Left renal pelvis (tissue), 4 donors: ENCODE measurements at places on chromosomes 1 and 21.

DNA sequence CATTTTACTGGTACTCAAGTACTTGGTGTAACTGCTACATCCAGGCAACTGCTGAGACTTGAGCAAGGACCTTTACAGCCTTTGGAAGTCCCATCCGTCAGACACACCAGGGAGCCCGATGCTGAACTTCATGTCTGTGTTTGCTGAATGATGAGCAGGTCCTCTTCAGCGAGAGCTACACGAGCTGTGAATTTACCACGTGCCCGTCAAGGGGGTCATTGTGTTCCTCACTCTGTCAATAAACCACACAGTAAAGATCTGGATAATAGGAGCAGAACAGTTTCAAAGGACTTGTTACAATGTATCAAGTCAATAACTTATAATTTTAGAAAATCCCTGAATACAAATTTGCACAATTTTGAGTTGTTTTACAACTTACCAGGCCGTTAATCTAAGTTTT, 427.2 kb downstream of the KIF26B start:
- DNase-seq, result no peak

DNA sequence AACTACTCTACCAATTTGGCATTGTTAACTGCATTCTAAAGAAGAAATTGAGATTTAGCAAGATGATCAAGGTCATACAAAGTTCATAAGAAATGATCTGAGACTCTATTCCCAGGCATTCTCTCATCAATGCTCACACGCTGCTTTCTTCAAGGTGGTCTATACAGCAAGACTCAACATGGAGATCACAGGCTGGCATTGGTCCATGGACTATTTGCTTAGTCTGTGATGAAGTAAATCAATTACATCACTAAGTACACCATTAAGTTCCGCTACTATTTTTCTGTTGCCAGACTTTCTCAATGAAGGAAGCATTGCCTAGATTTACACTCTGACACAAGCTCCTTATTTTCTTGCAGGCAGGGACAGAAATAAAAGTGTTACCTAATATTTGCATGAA, 51.9 kb upstream of the CYP2J2 start:
- DNase-seq, result no peak

- no peak for DNase-seq
These were observed 17.5 kb upstream of the TFF3 start for GRCh38 chr21:42332557-42333317.

GRCh38 chr1:74363220-74363619, 128.0 kb downstream of the TNNI3K start:
- no peak for DNase-seq

GRCh38 chr1:37265786-37266667, 208.4 kb upstream of the ZC3H12A start:
- no peak for DNase-seq

- no peak for DNase-seq
These were observed 42.0 kb upstream of the PALMD start for GRCh38 chr1:99603699-99604560.

DNA sequence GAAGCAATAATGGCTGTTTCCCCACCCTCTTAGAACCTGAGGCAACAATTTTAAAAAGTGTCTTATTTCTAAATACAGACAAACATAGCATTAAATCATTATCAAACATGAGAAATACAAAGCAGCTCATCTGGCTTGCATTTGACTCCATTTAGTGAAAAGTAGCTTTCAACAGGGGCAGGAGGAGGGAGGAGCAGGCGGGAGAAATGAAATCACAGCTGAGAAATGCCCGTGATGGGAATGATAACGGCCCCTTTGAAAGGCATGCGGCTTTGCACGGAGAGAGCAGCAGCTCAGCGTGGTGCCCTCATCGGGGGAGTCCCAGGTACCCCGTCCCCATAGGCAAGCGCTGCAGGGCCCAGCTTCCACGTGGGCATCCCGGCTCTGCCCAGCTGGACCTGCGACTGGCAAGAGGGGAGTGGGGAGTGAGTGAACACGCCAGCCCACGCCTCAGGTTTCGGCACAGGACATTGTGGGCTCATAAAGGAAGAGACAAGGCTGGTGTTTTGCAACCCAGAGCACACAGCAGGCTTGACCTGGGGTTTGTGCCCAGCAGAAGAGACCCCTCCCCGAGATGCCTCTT, 134.6 kb downstream of the NPHP4 start:
- no peak for DNase-seq

DNA sequence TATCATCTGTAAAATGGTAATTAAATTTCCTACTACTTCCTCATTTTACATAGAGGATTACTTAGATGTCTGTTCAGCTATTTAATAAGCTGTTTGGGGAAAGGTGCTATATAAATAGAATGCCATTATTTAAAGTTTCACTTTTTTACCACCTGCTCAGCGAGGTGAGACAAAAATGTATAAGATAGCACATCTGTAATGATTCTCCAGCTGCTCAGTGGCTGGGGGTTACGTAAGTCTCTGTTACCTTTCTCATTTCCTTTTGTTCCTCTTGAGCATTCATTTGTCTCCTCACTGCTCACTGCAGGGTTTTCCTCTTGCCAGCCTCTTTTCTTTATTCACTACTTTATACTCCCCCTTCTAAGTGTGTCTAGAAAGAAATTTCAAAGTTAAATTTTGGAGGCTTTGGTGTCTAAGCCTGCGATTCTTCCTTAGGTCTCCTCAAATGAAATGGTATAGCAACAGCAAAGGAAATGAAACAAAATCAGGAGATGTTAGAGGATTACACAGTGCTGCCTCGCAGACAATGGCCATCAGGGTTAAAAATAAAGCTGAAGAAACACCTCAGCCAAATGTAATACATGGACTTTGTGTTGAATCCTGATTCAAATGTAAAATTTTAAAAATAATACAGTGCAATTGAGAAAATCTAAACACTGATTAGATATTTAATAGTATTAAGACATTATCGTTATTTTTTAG, 6.8 kb downstream of the RGS8 start:
- no peak for DNase-seq

GRCh38 chr1:64675718-64676345, 69.0 kb upstream of the RAVER2 start:
- DNase-seq, result no peak

- no peak for DNase-seq
These were observed 910 bp upstream of the RERE start for GRCh38 chr1:8818325-8818775.

GRCh38 chr1:22969304-22969709, 3.4 kb downstream of the LACTBL1 start:
- no peak for DNase-seq

GRCh38 chr1:180194048-180194425, 36.0 kb upstream of the LHX4 start:
- no peak for DNase-seq

GRCh38 chr1:42938645-42939615, 19.7 kb downstream of the SLC2A1 start:
- DNase-seq, result no peak

GRCh38 chr1:228342627-228343190, 63.9 kb downstream of the TRIM11 start:
- no peak for DNase-seq

- DNase-seq, result no peak
These were observed 131.6 kb downstream of the RRAGC start for GRCh38 chr1:38727684-38728584.

GRCh38 chr1:165954940-165955339, 127.5 kb downstream of the UCK2 start:
- peak; percentile 14 for DNase-seq

DNA sequence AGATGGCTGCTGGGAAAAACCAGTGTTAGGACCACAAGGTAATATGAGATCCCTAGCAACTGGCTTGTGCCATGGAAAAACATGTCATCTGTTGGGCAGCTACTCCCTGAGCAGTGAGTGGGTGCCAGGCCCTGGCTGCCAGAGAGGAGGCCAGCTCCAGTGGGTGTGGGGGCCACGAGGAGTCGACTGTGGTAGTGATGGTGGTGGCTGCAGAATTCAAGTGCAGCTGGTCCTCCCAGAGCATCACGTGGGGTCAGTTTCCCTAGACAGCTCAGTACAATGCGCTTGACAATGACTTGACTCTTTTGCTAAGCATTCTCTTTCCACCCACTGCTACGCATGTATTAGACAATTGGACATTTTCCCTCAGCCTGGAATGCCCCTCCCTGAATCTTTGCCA, 14.5 kb upstream of the CDC42 start:
- DNase-seq, result no peak
